ENCODE measurements at places on chromosomes 13 and 19.

DNA sequence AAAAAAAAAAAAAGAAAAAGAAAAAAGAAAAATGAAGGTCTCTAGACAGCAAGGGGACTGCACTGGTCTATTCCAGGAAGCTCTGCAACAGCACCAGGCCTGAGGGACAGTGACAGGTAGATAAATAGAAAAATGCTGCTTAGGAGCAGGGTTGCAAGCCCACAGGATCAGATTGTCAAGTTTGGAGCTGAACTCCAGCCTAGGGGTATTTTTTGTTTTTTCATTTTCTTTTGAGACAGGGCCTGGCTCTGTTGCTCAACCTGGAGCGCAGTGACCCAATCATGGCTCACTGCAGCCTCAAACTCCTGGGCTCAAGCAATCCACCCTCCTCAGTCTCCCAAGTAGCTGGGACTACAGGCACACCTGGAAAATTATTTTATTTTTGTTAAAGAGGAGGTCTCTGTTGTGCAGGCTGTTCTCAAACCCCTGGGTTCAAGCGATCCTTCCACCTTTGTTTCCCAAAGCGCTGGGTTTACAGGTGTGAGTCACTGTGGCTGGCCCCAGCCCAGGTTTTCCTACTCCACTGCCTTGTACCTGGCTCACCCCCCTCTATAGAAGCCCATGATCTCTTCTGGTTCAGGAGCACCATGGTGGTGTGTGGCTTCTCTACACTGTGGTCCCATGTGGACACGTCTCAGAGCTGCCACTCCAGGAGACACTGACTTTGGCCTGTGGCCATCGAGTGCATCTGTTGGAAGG, 23.9 kb downstream of the POP4 start:
- DNase-seq: no peak

GRCh38 chr19:9139609-9140158, 513 bp upstream of the ZNF317 start:
- no peak for DNase-seq

DNA sequence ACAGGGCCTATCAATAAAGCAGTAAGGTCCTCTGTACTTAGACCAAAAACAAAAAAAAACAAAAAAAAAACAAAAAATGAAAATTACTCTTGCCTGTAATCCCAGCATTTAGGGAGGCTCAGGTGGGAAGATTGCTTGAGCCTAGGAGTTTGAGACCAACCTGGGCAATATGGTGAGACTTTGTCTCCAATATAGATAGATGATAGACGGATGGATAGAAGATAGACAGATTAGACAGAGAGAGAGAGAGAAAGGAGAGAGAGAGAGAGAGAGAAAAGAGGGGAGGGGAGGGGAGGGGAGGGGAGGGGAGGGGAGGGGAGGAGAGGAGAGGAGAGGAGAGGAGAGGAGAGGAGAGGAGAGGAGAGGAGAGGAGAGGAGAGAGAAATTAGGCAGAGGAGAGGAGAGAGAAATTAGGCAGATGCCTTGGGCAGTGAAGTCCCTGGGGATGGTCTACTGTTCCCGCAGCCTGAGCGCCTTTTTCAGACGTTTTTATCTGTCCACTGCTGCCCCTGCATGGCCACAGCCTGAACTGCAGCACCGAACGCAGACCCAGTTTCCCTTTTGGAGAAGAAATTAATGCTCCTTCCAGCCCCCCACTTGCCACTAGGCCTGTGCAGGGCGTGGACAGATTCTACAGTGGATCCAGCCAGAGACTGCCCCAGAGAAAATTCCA, 9.8 kb upstream of the ZNF627 start:
- DNase-seq: no peak

DNA sequence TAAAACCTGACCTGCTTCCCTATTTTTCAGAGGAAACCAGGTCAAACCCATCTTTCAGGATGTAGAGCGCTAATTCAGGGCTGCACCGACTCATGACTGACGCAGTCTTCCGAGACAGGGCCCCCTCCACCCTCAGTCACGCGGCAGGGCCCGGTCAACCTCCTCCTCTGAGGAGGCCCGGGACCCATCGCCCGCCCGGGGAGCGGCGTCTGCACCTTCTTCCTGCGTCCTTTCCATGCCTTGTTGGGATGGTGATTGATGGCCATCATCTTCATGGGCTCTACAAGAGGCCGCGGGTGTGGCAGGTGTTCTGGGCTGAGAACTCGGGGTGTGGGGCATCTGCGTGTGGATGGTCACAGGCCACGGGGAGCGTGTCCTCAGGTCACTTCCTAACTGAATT, 26.0 kb downstream of the GRTP1 start:
- DNase-seq: no peak

DNA sequence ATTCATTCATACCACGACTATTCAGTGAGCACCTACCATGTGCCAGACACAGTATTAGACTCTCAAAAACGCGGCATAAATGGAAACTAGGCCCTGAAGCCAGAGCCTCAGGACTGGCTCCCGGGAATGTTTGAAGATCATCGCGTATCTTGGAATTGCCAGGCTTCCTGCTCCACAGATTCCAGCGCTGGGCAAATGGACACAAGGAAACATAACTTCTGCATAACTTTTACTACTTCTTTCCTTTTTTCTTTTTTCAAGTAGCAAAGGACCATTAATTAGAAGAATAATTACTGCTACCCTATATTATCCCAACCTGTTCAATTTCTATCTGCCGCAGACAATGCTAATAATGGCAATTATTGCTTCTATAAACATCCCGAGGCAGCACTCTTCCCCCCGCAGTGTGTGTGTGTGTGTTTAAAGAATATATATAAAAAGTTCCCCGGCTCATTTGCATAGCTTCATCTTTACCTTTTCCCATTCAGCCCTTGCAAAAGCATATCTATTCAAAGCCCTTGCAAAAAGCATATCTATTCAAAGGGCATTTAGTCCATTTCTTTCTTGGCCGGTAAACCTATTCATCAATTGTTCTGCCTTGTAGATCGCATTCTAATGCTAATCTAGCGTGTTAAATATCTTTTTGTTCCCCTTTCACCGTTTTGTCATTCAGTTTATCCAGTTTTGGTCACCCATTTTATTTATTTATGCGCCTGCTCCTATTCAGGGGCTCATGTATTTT, 6.1 kb downstream of the SOX21 start:
- no peak for DNase-seq

GRCh38 chr13:106560821-106561220, 7.1 kb downstream of the ARGLU1 start:
- DNase-seq: no peak
